Non-pigmented ciliary epithelial cell (primary cell): ENCODE measurements at places on chromosomes 11 and 22.

DNA sequence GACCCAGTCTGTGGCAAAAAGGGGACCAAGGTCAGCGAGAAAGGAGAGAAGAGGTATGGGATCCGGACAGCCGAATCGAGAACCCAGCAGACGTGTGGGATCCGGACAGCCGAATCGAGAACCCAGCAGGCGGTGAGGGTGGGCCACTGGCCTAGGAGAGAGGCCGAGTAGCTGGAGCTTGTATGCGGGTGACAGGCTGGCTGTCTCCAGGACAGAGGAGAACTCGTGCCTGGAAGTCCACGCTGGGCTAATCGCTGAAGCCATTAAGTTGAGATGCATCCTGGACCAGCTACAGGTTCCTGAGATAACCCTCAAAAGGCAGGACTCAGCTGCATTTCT is 6.0 kb downstream of the CERK start:
- DNase-seq: no peak

DNA sequence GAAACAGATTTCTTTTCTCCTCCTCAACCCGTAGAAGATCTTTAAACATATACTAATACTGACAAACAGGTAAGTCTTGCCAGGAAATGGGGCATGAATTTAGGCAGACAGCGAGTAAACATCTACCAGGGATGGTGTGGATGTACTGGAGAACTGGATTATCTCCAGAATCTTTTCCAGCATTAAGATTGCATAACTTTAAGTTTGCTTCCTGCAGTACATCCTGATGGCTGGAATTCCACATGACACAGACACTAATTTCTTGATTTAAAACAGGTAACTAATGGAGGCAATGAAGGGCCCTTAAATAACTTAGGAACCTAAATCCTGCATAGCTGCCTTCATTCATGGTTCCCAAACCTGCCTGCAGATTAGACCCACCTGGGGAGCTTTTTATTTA is 40.7 kb downstream of the JHY start:
- no peak for DNase-seq

- DNase-seq: no peak
These were observed 14.3 kb downstream of the ADORA2A start for GRCh38 chr22:24441406-24442351.

DNA sequence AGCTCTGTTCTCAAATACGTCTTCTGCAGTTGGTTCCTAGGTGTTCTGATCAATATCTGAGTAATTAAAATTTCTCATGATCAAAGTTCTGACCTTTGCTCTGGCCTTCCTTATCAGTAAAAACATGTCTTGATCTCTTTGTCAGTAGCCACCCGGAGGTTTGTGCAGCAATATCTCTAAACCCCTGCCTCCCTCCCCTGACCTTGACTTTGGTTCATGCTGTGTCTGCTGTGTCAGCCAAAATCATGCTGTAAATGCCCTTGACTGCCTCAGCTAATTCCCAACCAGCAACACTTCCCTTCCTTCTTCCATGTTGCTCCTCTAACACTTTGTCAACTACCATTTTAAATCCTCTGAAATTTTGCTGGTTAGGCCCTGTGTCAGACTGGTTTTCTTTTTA is 424.7 kb downstream of the FAM181B start:
- no peak for DNase-seq

GRCh38 chr11:11520231-11521015 is 101.4 kb downstream of the GALNT18 start:
- no peak for DNase-seq

DNA sequence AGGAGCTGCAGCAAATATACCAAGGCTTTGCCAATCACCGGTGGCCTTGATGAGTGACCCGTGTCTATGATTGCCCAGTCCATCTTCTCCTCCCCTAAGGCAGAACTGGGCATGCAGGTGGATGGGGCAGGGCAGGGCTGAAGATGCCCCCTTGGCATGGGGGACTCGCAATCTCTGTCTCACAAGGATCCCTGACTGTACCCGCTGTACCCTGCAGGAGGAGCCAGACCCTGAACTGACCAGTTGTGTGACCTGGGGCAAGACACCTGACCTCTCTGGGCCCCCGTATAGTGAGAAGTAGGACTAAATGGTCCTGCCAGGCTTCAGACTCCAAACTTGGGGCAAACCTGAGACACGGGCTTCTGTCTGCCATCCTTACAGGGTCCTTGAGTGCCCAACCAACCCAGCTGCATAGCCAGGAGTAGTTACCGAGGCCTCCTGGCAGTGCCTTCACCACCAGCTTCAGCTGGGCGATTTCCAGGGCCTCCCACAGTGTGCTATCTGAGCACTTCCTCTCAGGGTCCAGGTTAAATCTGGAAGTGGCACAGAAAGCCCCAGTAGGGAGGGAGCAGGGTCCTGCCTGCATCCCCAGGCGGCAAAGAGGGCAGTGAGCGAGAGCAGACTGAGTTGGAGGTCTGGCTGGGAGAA is 6.4 kb upstream of the KCNJ11 start:
- DNase-seq: no peak

DNA sequence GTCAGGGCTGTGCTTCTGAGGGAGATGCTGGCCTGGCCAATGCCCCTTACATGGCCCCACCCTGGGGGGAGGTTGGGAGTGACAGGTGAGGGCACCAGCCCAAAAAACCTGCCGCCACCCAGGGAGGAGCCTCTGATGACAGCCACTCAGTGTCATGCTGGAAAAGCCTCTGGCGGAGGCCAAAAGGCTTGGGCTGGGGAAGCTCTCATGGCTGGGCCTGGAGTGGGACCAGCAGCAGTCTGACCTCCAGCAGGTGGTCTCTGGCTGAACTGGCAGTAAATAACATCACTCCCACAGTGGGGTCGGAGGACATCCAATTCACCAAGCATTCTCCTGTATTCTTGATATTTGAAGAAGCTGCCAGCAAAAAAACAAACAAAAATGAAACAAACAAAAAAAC is 20.1 kb downstream of the FGF3 start:
- no peak for DNase-seq

DNA sequence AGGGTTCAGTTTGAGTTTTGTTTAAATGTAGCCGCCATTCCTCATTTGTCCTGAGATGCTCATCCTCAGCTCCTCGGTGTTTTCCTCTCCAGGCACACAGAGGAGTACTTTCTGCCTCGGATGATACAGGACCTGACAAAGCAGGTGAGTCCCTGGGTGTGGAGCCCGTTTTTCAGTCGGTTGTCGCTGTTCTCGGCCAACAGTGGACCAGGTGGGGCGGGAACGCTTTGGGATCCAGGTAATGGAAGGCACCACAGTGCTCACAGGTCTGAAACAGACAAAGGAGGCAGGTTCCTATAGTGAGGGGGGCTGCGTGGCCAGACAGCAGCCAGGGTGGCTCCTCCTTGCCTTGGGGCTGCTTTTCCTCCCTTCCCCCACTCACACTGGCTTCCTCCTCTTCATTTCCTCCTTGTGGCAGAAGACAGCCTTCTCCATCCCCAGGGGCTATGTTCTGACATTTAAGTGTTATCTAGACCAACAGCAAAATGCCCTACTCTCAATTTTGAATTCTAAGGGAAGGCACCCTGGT is 19.4 kb downstream of the NADSYN1 start:
- no peak for DNase-seq

GRCh38 chr11:8959546-8960166 is 4.6 kb downstream of the TMEM9B start:
- peak; percentile 62 for DNase-seq
